Esophagus muscularis mucosa (tissue), 4 donors: ENCODE measurements at places on chromosomes 12 and 14. TPM values are rescaled to one million over a fixed set of nuclear protein-coding genes. Genes with fewer than 3 reads are reported as not detected.
A peak's percentile ranks its signal among the peaks of the same experiment; 100 is the strongest.

CABP1 gene
- total RNA-seq: 1.8 TPM

KCTD10 gene
- 110 TPM for total RNA-seq

- DNase-seq: no peak
These were observed 40.5 kb downstream of the GALC start for GRCh38 chr14:87952307-87953094.

CLEC7A gene
- total RNA-seq: 9.4 TPM

DNA sequence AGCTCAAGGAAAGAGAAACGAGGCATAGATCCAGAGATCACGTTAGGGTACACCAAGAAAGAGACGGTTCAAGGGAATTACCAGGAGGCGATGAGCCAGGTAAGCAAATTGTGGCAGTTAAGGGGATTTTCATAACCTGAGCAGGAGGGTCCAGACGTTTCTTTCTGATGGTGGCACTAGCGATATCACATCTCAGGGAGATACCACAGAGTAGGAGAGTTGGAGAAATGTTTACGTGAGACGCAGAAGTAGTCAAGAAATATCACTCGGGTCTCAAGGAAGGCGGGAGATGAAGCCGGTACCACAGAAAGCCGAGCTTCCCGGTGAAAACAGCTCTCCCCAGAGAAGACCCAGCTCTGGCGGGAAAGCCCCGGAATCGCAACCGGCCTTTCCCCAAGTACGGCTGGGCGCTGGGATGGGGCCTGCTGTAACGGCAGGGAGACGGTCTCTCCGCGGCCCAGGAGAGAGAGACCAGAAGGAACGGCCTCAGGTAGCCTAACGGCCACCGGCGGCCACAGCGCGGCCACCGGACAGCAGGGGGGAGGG, 485 bp downstream of the SENP1 start:
- DNase-seq: no peak

GRCh38 chr12:12240662-12241340, 26.0 kb downstream of the LRP6 start:
- DNase-seq: no peak

DNA sequence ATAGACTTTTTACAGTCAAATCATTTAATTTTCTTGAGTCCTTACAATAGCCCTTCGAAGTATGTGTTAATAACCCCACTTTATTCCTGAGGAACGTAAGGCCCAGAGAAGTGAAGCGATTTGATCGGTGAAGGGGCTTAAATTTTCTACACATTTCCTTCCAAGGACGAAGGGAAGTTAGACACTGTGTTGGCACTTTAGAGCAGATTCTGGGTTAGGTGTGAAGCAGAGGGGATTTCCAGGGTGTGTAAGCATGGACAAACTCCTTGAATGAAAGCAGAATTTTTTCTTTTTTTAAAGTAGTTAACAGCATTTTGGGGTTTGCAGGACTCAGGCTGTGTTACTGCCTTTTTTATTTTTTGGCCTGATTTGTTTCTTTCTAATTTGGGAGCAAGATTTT, 38.9 kb downstream of the PRORP start:
- no peak for DNase-seq

DNA sequence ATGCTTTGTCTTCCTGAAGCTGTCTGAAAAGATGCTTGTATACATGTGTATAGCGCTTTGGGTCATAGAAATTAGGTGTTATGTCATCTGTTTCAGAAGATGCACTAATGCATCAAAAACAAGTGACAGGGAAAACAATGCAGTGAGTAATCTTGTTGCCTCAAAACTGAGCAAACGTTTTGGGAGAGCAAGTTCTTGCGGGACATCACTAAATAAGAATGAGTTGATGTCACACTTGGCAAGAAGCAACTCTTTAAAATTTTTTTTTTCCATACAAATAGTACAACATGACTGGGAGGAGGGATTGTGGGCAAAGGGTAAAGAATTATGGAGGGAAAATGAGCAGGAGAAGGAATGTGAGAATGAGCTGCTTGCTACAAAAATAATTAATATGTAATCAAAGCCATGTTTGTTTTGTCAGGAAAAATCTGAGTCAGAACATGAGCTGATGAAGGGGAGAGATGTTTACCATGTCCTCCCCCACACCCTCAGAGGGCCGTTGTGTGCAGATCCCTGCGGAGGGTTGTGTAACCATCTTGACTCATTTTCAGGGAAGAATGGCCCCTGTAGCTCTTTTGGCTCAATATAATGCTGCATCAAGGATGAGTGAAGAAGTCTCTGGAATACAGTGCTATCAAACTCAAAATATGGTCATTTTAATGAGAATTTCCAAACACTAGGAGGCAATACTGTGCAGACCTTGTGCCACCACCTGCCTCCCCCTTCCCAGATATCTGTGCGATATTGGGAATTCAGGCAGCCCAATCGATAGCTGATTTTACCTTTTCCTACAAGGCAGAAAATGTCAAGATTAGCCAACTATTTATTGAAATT, 41.4 kb downstream of the BORCS5 start:
- peak; percentile 93 for DNase-seq

GRCh38 chr14:23366426-23366921, 1.5 kb upstream of the EFS start:
- DNase-seq: no peak
